ENCODE measurements at places on chromosomes 13 and 19. TPM values are rescaled to one million over a fixed set of nuclear protein-coding genes. Genes with fewer than 3 reads are reported as not detected.

GRCh38 chr13:106527445-106527801 is 8.0 kb downstream of the EFNB2 start:
- DNase-seq: no peak

DNA sequence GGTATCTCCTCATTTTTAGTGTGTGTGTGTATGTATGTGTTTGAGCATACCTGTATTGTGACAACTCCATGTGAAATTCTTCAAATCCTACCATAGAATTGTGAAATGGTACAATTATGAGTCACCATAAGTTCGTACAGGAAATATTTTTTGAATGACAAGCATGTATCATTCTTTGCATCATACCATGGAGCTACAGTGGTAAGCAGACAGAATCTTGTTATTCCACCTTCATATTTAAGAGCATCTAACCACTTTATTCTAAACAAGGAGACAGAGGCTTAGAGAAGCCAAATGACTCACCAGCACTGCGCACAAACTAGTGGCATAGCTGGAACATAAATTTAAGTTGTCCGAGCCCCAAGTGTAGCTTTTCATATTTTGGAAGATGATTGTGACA is 4.5 kb upstream of the EPSTI1 start:
- DNase-seq: peak; percentile 96

GRCh38 chr13:112761701-112762689 is 72.2 kb downstream of the ATP11A start:
- DNase-seq: no peak

DNA sequence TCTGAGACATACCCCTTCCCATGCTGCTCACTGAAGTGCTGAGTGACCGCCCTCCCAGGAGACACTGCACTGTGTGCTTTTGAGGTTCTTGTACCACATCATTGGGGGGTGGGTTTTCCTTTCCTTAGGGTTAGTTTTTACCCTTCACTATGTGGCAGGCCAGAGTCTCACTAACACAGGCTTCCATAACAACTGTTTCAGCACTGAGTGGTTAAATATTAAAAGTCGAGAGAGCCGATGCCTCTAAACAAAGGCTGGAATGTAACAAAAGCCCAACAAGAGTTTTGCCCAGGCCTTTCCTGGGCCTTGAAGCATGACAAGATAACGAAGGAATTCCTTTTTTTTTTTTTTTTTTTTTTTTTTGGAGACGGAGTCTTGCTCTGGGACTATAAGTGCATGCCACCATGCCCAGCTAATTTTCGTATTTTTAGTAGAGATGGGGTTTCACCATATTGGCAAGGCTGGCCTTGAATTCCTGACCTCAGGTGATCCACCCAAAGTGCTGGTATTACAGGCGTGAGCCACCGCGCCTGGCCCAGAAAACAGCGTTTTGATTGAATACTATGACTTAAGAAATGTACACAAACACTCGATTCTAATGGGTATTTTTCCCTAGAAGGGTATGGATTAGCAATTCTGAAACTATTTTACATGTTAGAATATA is 46.5 kb downstream of the ZNF823 start:
- DNase-seq: no peak

DNA sequence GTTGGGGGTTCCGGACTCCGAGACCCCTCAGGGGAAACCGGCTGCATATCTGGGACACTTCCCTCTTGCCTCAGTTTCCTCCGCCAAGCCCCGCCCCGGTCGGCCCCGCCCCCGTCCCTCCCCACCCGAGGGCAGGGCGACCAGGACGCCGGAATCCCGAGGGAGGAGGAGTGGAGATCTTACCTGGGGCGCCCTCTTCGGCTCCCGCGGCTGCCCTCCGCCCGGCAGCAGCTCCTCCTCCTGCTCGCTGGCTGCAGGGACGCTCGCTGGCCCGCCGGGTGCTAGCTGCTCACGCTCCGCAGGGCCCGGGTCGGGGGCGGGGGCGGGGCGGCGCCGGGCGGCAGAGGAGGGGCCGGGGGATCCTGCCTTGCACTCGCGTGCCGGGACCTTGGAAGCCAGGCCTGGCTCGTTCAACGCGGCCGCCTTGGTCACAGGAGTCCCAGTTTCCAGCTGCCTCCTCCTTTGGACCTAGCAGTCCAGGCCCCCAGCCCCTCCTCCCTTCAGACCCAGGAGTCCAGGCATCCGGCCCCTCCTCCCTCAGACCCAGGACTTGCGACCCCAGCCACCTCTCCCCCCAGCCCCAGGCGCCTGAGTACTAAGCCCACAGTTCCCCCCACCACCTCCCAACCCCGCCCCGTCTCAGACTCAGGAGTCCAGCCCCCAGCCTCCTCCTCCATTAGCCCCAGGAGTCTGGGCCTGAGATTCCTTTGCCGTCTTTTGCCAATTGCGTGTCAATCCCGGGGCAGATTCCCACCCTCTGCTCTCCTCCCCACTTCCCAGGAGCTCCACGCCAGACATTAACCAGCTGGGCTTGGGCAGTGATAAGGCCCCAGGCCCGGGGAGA is at the start of gene NTF4:
TSS of gene NTF4 (minus strand) at position 51 of the 844 bp plus-strand sequence. CDS start 2,821 bp downstream, outside the sequence.
- no peak for DNase-seq

GRCh38 chr19:23394511-23394910 is 760 bp downstream of the ZNF91 start:
- no peak for DNase-seq

DNA sequence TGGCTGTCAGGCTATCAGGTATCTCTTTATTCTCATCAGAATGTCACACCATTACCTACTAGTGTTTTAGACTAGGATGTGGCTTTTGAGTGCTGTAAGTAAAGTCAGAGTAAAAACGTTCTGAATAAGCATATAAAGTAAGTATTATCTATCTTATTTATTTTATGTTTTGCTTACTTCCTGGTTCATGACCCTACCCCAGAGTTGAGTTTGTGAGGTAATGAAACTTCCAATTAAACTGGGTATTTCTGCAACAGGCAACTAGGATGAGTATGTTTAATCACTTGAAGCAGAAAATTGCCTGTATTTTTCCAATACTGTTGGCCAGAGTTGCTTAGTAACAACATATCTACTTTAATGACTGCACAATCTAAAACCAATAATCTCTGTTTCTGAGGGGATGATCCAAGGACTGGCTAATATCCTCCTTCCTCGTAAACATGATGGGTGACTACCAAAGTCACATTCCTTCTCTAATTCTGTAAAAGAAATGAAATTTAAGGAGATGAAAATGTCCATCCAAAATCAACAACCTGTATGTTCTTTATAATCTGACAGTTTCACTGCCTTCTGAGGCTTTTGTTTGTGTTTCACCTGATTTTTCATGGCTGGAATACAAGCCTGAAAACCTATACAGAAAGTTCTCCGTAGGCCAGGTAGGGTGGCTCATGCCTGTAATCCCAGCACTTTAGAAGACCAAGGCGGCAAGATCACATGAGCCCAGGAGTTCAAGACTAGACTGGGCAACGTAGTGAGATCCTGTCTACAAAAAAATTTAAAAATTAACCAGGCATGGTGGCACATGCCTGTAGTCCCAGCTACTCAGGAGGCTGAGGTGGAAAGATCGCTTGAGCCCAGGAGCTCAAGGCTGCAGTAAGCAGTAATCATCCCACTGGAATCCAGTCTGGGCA is 83.1 kb downstream of the ABCC4 start:
- DNase-seq: no peak

DNA sequence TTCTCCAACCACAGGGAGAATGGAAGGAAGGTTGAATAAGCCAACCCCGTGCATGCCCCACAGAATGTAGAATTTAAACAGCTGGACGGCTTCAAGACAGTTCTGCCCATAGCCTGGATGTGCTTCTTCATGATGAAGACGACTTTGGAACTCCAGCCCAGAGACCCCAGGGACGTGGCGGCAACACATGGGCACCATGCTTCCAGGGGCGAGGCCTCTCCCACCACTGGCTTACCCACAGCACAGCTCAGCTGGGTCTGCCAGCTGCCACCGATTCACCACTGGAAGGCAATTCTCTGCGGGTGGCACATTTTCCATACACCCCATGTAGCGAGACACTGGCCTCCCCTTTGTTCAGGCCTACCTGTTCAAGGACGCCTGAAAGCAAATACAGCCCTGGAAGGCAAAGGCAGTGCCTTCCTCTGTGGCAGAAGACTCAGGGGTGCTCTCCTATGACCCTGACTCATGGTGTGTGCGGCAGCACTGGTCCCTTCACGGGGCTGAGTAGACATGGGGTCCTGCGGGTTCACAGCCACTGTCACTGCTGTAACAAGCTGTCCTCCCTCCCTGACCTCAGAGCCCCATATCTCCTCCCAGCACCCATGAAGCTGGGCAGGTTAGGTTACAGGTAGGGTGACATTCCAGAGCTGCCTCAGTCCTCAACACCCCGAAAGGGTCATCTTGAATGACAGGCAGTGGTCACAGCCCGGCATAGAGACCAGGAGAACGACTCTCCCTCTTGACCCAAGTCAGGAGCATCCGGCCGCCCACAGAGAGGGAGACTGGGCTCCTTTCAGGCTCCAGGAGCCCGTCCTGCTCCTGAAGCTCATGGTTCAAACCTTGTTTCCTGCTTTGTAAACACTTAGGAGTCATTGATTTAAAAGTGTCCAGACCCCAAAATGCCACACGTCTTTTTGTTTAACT is 72.7 kb downstream of the SPACA7 start:
- no peak for DNase-seq

DNA sequence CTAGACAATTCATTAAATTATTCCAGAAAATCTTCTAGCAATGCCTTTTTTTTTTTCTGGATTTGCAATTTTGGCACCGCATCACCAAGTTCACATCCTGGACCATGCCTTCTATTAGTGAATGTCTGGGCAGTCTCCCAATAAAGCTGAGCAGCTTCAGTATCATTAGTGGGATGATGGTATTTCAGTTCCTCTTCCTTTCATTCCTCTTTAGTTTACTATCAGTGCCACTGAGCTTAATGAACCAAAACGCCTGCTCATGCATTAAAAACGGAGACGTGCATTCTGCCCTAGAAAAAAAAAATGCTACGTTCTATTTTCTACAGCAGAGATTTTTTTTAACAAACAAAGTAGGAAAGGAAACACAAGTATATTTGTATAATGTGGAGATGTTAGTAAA is 343.0 kb downstream of the PCDH9 start:
- no peak for DNase-seq

DNA sequence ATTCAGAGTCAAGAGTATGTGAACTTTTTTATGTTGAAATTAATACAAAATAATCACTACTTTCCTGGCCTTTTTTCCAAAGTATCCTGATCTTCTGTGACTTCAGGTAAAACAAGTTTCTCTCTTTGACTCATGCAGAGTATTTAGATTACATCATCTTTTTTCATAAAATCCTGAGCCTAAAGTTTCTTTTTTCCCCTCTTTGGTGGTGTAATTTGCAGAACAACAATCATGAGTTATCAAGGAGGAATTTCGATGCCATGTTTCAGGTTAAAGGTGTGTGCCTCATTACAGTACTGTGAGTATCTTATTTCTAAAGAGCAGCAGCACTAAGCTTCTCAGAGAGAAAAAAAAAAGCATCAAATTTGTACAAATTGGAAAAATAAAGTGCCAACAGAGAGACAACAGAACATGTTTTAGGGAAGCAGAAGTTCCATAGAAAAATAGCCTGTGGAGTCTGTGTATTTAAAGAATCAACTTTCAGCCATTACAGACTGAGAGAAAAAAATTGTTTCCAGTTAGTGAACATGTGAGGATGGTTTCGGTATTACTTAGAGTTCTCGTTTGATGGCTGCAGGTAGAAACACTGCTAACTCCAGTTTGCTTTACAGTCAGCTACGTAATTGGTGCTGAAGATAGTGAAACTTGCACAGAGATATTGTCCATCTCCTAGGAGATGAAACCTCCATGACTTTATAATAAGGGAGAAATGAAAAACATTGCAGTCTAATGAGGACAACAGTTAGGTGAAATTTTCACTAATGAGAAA is 78.1 kb upstream of the PCDH9 start:
- peak; percentile 93 for DNase-seq

Gene CHMP2A
- total RNA-seq: 99.9 TPM

Gene UBL3
- total RNA-seq: 9.5 TPM

Gene CALR3
- total RNA-seq: not detected

Gene MEIOSIN
- not detected for total RNA-seq

Gene NLRP7
- not detected for total RNA-seq

All from foreskin keratinocyte (primary cell).